ENCODE measurements at places on chromosomes 12 and 14.
A peak's percentile ranks its signal among the peaks of the same experiment; 100 is the strongest.

DNA sequence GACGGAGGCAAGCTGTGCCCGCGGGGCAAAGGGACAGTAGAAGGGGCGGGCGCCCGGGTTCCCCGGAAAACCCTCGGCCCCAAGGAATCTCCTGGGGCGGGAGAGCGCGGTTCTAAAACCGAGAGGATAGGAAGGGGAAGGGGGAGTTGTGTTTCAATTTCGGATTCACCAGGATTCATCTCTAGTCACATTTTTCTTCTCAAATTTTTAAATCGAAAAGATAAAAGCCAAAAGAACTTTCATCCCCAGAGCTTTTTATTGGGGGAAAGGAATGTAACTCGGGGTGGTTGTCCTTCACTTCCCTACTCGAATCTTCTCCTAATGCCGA is 1.4 kb downstream of the BMP4 start:
- DNase-seq, result no peak

DNA sequence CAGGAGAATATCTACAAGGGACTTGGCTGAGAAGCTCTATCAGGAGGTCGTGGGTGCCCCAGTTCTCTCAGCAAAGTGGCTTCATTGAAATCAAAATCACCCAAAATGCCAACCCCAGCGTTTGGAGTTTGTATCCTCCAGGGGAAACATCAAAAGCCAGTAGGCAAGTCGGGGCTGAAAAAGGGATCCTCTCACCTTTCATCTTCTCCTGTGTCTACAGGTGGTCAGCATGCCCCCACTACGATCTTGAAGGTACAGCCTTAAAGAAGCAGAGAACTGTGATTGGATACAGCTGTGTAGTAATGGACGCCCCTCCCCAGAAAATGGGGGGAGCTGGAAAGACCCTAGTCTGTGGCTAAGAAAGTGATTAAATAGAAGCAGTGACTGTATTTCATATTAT is 22.2 kb downstream of the HRK start:
- no peak for DNase-seq

DNA sequence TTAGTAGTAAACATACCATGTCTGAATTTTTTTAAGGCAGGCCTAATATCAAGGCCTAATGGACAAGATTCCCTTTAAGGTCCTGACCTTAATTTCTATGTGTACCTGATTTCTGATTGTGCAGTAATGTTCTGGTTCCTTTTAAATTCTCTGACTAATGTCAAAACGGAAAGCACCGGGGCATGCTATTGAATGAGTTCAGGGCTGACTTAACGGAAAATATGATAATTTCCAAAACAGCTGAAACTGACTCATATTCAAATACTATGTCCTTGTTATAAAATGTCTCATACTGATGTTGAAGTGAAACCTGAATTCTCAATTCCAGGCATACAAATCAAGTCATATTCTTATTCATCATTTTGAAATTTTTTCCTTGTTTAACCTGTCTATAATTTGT is 6.7 kb downstream of the TAS2R43 start:
- no peak for DNase-seq

GRCh38 chr12:113407931-113408600 is 4.4 kb upstream of the SDS start:
- no peak for DNase-seq

DNA sequence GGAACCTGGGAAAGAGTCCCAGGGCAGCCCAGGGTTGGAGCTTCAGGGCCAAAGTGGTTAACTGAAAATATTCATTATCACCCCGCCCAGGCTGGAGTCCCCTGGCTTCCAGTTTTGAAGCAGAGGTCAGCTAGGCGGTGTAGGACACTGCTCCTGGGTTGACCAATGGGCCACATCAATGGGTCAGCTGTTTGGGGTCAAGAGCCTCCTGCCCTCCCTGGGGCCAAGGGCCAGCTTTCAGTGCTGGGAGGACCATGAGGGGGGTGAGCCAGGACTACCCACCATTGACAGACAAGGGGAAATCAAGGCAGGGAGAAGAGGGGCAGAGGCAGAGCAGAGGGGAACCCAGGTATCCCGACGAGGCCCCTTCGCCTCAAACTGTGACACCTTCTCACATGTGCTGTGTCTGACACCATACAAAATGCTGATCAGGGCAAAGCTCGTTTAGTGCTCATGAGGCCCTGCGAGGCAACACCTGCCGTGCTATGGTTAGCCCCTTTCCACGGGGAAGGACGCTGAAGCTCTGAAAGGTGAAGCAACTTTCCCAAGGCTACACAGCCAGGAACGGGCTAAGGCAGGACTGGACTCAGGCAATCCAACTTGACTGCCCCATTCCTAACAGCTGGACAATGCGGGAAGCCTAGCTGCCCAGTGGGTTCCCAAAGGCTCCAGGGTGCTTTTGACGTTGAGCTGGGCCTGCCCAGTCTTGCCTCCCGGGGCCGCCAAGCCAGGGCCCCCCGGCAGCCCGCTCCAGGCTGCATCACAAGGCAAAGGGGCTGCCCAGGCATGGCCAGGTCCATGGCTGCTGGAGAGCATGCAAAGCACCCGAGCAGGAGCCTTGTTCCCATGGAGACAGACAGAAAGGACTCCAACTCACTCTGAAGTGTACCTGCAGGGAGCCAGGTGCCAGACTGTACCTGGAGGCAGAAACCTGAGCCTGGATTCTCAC is 2.0 kb downstream of the SYNE3 start:
- DNase-seq, result no peak

GRCh38 chr14:56008150-56008549 is 110.1 kb upstream of the PELI2 start:
- DNase-seq, result no peak

GRCh38 chr12:124109760-124110159 is 136.7 kb downstream of the ZNF664 start:
- peak; percentile 29 for DNase-seq

DNA sequence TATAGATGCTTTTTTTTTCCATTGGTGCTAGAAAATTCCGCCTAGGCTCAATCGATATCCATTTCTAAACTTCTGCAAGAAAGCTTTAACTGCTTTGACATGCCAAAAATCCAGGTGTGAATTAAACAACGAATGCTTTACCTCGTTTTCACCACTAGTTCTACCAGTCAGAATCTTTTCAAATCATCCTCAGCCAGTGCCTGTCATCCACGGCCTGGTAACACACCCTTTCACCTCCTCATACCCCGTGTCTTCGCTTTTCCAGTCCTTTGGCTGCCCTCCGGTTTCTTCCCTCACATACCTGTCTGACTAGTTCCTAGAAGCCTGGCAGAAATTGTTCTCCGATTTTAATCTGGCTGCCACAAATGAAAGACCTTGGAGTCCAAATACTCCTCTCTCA is 1.4 kb upstream of the PHC1 start:
- DNase-seq, result peak; percentile 23

- no peak for DNase-seq
Measured at GRCh38 chr12:72011374-72011773, 72.7 kb downstream of the TPH2 start.

GRCh38 chr12:69239352-69239921 is at the start of gene CPSF6:
CPSF6 (plus strand) TSS chr12:69239569; CDS start chr12:69239647, 78 bp downstream.
- peak; percentile 98 for DNase-seq

DNA sequence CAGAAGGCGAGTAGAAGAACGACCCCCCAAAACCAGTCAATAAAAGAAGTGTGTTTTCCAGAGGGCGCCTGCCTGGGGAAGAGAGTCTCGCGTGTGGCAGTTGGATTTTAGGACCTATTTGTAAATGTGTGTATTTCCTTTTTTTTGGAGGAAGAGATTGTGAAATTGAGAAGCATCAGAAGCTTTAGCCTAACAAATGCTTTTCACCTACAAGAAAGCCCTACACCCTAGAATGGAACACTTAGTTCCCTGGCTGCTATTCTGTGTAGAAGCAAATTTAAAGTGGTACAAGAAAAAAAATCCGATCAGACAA is 1.3 kb downstream of the RCOR1 start:
- DNase-seq, result no peak

DNA sequence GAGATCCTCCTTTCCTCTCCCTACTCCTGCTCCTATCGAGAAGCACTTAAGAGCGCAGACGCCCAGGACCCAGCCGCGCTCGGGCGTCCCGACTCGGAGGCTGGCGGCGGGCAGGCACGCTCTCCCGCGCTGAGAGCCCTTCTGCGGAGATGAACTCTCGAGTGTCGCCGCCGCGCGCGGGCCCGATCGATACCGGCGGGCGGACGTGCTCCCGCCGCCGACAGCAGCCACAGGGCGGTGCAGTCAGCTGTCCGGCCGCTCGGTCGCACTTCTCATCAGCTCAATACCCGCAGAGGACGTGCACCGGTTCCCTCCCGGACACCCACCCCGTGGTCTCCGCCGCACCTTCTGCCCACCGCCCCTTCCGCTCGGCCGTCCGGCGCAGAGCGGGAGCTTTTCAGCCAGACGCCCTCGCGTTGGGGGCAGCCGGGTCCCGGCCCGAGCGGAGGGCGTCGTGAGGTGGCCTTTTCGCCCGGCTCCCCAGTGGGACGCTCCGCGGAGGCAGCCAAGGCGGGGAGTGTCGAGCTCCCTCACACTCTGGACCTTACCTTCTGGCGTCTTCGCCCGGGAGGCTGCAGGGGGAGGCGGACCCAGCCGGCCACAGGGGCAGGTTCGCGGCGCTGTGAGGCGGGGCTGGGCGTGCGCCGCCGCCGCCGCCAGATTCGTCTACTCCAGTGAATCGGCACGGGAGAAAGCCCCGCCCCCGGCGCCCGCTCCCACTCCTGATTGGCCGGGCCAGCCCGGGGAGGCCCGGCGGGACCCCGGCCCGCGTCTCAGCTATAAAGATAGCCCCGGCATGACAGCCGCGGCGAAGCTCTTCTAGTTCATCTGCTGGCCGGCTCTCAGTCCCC is at the start of gene INSM2:
INSM2 (plus strand) TSS at position 808 of the 851 bp plus-strand sequence. CDS start 89 bp downstream, outside the sequence.
- peak; percentile 67 for DNase-seq

GRCh38 chr12:53975479-53976152 is 862 bp upstream of the HOTAIR start:
- DNase-seq, result no peak

GRCh38 chr14:26828741-26829140 is 230.9 kb upstream of the NOVA1 start:
- DNase-seq, result no peak

DNA sequence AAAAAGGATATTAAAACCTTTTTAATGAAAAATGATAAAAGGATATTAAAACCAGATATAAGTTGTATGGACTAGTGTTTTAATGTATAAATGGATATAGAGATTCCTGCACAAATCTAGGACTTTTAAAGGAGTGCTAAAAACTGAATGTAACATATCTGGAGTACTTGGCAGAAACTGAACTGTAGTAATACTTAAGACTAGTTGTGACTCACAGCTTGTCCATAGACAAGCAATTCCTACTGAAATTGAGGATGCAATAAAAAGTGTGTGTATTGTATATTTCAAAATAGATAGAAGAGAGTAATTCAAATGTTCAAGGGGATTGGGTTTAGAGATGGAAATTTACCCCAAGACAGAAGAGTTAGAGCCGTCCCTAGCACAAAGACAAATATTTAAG is 59.6 kb downstream of the FBXO33 start:
- DNase-seq, result no peak

DNA sequence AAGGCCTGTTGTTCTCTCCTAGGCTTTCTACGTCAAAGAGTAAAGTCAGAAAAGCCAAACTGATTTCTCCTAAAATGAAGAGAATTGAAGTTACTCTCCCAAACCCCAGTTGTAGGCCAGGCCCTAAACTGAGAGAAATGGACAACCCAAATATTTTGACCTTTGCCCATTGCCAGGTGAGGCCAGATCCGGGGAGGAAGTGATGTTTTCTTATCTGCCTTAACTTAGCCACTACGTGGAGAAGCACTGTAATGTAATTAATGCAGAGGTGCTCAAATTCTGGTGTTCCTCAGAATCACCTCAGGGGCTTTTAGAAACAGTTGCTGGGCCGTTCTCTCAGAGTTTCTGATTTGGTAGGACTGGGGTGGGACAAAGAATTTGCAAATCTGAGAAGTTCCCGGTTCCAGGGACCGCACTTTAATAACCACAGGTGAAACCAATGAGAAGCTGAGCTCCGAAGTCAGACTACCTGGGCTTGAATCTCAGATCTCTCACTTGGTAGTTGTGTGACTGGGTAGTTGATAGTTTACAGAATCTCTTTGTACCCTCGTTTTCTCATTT is 73.2 kb downstream of the ETV6 start:
- no peak for DNase-seq

DNA sequence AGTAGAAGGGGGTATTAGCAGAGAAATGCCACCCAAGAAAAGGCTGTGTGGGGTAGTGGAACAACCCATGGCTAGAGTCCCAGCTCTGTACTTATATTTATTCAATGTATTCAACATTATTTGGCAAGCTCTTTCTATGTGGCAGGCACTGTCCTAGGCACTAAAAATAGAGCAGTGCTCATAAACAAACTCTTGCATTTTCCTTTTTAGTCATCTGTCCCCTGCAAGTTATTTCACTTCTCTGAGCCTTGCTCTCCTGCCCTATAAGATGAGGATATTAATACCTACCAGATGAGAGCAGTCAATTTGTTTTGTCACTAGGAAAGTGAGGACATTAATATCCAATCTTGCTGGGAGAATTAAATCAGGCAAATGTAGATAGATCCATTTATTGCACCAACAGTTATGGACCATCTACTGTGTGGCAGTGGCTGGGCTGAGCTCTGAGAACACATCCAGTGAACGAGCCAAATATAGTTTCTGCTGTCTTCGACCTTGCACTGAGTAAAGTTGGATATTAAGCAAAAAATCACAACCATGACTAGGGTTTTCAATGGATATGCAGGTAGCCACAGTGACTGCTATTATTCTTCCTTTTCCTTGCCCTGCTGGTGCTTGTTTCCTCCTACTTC is 314.3 kb upstream of the TBX3 start:
- DNase-seq, result no peak

DNA sequence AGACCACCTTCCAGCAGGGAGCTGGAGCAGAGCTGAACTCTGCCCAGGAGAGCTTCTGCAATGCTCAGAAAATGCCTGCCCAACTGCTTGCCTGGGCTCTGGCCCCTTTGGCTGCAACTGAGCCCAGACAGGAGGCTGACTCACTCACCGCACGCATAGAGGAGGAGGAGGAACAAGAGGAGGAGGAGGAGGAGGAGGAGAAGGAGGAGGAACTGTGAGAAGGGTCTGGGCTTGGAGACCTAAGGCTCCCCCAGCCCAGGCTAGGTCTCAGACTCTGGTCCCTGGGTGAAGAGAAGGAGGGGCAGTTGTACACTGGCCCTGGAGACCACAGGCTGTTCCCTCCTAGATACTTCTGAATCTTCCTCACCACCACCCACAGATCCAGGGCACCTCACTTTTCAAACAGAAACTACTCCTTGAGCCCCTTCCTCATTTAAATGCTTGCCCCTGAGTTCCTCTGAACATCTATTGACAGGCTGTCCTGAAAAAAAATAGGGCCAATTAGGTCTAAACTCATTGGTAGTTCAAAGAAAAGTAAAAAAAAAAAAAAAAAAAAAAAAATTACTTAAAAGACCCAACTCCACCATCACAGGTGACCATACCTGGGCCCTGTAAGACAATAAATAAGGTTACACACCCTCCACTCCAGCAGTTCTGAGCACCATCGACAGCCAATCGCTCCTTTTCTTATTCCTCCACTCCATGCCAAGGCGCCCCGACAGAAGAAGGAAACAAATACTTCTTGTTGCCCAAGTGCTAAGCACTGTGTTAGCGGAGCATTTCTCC is 674 bp downstream of the VDR start:
- peak; percentile 87 for DNase-seq

GRCh38 chr12:52171950-52172512 is 19.8 kb downstream of the KRT80 start:
- peak; percentile 61 for DNase-seq
